ENCODE measurements at places on chromosomes 4 and X. TPM values are rescaled to one million over a fixed set of nuclear protein-coding genes. Genes with fewer than 3 reads are reported as not detected.

DNA sequence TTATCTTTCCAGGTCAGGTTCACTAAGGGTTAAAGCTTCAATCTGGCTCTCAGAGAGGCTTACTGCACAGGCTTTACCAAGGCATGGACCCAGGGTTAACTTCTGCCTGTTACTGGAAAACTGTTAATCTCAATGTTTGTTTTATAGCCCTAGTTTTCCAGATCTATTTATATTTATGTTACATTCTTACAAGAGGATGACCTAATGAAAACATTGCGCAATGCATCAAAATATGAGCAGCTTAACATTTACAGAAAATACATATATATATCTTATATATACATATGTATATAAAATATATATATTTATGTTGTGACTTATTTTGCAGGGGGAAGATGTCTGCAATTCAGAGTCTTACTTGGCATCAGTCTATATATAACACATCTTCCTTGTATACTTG is 112.3 kb downstream of the PCDH19 start:
- H3K4me3 ChIP-seq = no peak overlapping the region
- no peaks in the 10 kb centered on the region for H3K4me1 ChIP-seq
- no peak for DNase-seq
- no peaks in the 10 kb centered on the region for H3K36me3 ChIP-seq
- no peak overlapping the region for H3K27ac ChIP-seq

DNA sequence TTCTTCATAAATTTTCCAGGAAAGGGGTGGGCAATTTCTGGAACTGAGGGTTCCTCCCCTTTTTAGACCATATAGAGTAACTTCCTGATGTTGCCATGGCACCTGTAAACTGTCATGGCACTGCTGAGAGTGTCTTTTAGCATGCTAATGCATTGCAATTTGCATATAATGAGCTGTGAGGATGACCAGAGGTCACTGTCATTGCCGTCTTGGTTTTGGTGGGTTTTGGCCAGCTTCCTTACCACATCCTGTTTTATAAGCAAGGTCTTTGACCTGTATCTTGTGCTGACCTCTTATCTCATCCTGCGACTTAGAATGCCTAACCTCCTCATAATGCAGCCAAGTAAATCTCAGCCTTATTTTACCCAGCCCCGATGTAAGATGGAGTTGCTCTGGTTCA is 577.8 kb downstream of the NLGN4X start:
- no peaks in the 10 kb centered on the region for H3K27me3 ChIP-seq
- no peaks in the 10 kb centered on the region for H3K4me1 ChIP-seq
- no peak overlapping the region for H3K4me3 ChIP-seq
- no peak for DNase-seq

ADGRL3 gene
- not detected for total RNA-seq

DNA sequence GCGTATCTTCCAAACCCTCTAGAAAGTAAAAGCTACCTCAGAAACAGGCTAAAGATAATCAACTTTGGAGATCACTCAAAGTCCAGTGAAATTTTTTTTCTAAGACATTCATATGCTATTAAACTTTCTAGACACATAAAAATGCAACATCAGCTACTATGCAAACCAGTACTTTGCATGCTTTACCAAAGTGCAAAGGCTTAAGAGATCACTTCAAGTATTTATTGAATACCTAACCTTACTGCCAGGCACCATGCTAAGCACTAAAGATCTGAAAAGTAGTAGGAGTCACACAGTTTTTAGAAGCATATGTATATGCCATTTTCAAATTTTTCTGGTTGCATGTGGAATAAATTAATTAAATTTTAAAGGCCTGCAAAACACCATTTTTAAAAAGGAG is 115.8 kb downstream of the THOC2 start:
- H3K27me3 ChIP-seq = no peaks in the 10 kb centered on the region
- H3K36me3 ChIP-seq = no peaks in the 10 kb centered on the region
- DNase-seq = no peak
- no peak overlapping the region for H3K27ac ChIP-seq
- H3K4me3 ChIP-seq = no peak overlapping the region
- H3K4me1 ChIP-seq = no peaks in the 10 kb centered on the region

CXorf51B gene
- not detected for total RNA-seq

ADAMTS3 gene
- not detected for total RNA-seq

DNA sequence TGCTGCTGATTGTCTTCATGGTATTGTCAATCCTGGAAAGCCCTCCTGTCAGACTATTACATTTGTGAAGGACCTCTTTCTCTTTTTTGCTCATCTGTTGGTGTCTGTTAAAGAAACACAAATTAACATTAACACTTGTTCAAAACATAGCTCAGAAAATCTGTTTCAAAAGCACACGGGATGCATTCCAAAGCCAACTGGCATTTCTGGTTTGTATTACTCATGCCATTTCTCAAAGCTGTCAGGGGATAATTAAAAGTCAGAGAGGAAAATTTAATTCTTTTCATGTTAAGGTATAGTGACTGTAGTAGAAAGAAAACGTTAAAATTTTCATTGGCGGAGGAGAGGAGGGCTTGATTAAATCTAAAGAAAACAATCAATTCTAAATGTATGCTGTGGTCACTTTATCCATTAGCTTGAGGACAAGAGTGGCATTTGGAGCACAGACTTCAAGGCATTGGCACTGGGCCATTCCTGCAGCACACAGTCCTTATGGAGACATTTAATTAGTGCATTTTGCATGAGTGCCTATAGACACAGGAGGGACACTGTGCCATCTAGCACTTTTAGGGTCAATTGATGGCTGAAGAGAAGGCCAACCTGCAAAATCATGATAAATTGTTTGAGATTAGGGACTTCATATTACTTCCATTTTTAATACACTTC is 21.2 kb upstream of the GLRA2 start:
- H3K36me3 ChIP-seq = no peaks in the 10 kb centered on the region
- no peak overlapping the region for H3K27ac ChIP-seq
- no peaks in the 10 kb centered on the region for H3K27me3 ChIP-seq

- no peaks in the 10 kb centered on the region for H3K4me1 ChIP-seq
- no peak overlapping the region for H3K4me3 ChIP-seq
- no peaks in the 10 kb centered on the region for H3K27me3 ChIP-seq
- H3K27ac ChIP-seq = no peak overlapping the region
Observed at GRCh38 chr4:56127716-56128115, 179.0 kb downstream of the CEP135 start.

GPR78 gene
- not detected for total RNA-seq

GRCh38 chr4:83267121-83267829 is 17.3 kb downstream of the COQ2 start:
- H3K27me3 ChIP-seq = no peaks in the 10 kb centered on the region
- H3K27ac ChIP-seq = no peak overlapping the region
- no peak overlapping the region for H3K4me3 ChIP-seq

NBDY gene
- total RNA-seq = 30.9 TPM
